Activated CD4-positive, alpha-beta T cell treated with anti-CD3 and anti-CD28 coated beads for 1 hour (primary cell): ENCODE measurements at places on chromosomes 6 and 20.

DNA sequence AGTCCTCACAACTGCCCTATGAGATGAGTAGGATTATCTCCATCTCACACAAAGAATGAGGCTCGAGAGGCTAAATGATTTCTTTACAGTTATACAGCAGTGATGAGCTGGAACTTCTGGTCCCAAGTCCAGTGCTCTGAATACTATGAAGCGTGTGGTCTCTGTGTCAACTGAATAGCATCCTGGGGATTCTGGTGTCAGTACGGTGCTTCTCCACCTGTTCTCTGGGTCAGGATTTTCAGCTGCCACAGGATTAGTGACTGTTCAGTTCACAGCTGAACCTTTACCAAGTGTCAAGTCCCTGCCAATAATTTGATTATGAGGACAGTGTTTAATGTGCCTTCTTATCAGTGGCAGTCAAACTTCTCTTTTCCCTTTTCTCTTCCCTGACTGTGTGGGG, 5.2 kb upstream of the MAFB start:
- DNase-seq: no peak

GRCh38 chr6:158067436-158068015, 85.9 kb downstream of the SYNJ2 start:
- DNase-seq: no peak

DNA sequence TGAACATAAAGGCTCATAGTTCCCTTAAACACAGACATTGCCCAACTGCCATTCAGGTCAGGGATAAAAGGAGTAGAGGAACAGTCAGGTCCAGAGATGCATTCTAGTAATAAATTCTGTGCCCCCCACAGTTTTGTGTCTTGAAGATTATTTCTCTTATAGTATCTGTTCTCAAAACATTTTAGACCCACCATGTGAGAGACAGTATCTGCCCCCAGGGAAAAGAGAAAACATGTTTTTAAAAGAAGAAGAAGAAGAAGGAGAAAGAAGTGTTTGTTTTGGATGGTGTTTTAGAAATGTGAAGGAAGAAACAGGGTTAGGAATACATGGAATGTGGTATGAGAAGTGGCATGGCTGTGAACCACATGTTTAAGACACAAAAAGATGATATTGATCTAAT, 629.6 kb upstream of the EPHA7 start:
- no peak for DNase-seq

DNA sequence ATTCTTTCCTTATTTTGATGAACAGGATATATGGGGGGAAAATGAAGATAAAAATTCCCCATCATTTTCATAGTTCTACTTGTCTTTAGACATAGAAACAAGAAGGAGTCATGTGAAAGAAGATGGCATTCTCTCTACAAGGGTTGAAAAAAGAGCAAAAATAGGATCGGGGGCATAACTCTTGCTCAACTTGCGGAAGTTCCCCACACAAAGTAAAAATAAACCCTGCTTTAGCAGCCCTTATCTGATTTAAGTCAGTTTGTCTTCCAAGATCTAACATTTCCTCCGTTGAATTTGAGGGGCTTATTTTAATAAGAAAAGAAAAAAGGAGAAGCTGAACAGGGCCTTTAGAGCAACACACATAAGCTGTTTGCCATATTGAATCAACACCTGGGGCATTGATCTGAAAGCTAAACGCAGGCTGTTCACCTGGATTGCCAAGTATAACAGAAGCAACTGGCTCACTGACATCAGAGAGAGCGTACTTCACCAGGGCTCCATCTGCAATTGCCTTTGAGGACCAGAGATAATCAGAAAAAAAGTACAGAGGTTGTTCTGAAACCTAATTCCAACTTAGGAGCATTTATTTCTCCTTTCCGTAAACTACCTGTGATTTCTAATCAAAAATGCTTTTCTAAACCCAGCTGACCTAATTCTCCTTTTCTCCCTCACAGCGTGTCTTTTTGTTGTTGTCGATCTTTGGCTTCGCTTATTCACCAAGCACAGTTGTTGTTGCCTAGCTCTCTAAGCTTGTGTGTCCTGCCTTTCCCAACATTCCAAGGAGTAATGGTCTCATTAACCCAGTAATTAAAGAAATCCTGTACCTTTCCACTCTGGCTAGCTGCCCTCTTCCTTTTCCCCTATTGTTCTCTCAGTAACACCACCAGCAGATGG, 568.0 kb downstream of the KIF16B start:
- no peak for DNase-seq

DNA sequence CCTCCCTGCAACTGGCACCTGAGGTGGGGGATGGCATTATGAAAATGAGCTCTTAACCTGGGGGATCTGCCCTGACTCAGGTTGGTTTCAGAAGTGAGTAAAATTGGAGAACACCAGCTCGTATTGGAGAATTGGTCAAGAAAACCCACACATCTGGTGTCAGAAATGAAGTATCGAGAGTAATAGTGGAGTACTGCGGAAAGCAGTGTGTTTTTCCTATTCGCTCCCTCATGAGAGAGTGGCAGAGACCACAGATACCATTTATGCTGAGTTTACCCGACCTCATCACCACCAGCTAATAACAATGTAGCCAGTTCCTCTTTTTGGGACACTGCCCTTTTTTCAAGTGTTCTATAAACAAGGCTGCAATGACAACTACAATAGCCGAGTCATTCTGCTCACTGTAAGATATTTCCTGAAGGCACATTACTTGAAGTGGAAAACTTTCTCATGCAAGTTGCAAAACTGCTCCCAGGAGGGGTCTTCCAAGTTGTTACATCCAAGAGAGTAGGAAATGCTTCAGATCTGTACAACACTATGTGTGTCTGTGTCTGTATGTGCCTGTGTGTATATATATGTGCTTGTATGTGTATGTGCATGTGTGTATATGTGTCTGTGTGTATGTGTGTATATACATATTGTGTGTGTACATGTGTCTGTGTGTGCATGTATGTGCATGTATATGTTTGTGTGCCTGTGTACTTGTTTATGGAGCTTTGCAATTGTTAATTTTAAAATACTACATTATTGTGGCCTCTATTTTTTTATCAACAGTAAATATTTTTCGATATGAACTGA, 106.0 kb upstream of the CST7 start:
- no peak for DNase-seq

DNA sequence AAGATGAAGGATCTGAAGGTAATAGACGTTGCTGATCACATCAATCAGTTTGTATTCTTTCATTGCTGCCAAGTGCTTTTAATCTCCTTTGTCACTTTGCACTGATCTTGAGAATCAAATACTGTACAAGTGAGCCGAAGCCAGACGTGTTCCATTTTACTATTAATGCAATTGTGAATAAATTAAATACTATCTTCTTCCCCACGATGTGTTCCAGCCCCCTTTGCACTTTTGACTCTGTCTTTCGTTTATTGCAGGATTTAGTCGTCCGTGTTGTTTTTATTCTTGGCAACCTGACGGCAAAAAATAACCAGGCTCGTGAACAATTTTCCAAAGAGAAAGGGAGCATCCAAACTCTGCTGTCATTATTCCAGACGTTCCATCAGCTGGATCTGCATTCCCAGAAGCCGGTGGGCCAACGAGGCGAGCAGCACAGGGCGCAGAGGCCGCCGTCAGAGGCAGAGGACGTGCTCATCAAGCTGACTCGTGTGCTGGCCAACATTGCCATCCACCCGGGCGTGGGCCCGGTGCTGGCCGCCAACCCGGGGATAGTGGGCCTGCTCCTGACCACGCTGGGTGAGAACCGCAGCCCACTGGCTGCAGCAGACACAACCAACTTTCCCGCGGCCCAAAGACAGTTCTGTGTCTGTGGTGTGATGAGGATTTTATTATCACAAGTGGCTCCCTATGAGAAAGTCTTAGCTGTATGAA, 104.7 kb downstream of the ARMC2 start:
- no peak for DNase-seq

DNA sequence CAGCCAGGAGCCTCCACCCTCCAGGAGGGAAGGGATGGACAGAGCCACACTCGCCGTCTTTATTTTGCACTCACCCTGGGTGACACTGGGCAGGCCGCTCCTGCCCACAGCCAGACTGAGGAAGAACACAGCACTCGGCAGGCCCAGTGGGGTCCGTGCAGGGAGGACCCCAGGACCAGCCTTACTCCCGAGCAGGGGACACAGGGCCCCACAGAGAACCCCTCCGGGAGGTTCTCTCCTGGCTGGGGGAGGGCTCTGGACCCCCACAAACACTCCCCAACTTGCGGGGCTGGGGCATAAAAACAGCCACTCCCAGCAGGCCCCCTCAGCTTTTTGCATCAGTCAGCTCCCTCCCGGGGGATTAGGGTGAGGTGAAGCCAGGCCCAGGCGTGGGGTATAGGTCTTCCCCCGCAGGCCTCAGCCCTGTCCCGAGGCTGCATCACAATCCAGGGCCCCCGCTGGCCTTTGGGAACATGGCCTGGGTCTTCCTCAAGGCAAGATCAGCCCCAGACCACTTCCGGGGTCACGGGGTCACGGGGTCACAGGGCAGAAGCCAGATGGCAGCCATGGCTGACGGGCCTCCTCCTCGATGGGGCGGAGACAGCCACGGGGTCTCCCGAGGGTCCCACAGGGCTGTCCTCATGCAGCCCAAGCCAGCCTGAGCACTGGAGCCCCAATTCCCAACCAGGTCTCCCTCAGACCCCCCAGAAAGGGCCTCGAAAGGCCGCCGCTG, 3.2 kb downstream of the TNFRSF6B start:
- no peak for DNase-seq

- DNase-seq: no peak
Measured at GRCh38 chr6:34573567-34574183, 17.5 kb upstream of the SPDEF start.

DNA sequence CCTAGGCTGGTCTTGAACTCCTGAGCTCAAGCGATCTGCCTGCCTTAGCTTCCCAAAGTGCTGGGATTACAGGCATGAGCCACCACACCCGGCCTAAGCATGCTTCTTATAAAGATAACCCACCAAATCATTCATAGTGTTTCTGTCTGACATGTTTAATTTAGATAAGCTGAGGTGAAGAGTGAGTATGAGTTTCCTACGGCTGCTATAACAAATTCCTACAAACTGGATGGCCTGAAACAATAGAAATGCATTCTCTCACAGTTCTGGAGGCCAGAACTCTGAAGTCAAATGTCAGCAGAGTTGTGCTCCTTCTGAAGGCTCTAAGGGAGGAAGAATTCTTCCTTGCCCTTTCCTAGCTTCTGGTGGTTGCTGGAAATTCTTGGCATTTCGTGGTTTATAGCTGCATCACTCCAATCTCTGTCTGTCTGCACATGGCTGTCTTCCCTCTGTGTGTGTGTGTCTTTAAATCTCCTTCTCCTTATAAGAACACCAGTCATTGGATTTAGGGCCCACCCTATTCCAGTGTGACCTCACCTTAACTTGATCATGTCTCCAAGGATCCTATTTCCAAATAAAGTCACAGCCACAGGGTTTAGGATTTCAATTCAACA, 29.9 kb downstream of the MAPK13 start:
- DNase-seq: no peak

DNA sequence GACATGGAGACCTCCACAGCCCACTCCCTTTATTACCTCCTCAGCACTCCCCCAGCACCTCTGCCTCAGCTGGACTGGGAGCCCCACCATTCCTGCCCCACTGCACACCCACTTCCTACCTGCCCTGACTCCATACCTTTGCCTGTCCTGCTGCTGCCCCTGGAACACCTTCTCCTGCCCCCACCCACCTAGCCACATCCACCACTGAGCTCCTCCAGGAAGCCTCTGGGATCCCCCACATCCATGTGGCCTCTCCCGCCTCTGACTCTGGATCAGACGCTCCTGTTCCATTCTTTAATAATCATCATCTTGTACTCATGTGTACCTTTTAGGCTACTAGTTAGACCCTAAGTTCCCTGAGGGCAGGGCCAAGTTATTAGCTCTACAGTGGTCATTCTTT, 2.2 kb upstream of the SDCBP2 start:
- DNase-seq: no peak

DNA sequence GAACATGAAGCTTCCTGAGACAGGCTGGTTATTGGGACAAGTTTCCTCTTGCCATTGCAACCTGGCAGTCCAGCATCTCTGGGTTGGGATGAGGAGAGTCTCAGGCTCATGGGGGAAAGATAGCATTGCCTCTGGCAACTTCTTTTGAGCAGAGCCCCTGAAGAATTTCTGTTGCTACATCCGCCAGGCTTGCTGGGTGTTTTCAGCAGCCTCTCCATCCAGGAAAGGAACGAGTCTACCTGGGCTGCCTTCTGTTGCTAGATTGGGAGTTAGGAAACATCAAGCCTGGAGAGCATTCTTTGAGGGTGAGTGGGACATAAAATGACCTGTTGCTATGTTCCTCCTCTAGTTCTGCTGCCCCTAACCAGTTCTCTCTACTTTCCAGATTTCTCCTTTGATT, 313.5 kb downstream of the RFPL4B start:
- DNase-seq: no peak

DNA sequence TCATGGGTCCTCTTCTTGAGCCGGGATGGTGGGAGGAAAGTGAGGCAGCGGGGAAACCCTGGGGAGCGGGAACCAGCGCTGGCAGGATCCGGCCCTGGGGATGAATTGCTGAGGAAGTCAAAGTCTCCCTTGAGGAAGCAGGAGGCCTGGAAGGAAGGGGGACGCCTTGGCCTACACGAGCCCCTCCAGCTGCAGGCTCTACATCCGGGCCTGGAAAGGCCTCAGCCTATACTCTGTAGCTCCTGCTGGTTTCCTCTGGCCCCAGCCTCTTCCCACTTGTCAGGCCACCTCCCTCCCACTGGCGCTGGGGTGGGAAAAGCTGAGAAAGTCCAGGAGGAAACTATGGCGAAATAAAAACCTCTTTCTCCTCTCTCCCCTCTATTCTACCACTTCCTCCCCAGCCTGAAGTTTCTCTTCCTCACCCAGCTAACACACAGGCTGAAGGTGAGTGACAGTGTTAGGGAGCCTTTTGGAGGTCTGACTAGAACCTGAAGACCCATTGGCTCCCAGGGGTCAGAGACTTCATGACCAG, 14.9 kb downstream of the TREML2 start:
- DNase-seq: no peak

GRCh38 chr20:63363981-63364561, 2.9 kb upstream of the CHRNA4 start:
- DNase-seq: no peak

DNA sequence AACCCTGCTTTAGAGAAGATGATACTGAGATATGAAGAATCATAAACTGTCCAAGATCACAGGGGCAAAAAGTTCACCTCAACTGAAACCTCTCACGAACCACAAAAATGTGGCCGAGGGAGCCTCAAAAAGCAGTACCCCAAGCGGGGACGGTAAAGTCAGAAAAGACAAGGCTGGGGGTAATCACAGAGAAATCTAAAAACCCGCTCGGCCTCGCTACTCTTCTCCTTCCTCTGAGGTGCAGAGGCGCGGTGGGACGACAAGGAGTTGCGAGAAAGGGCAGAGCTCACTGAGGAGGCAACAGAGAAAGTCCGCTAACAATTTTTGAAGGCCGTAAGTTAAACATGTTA, 356 bp upstream of the IRAK1BP1 start:
- no peak for DNase-seq
